CD4-positive, alpha-beta T cell treated with Interleukin-12 subunit alpha and Interleukin-12 subunit beta, for 1 hour (primary cell): ENCODE measurements at places on chromosomes 16 and 17.

GRCh38 chr16:86457501-86458148 lies 52.7 kb upstream of the FOXF1 start:
- DNase-seq, result no peak

DNA sequence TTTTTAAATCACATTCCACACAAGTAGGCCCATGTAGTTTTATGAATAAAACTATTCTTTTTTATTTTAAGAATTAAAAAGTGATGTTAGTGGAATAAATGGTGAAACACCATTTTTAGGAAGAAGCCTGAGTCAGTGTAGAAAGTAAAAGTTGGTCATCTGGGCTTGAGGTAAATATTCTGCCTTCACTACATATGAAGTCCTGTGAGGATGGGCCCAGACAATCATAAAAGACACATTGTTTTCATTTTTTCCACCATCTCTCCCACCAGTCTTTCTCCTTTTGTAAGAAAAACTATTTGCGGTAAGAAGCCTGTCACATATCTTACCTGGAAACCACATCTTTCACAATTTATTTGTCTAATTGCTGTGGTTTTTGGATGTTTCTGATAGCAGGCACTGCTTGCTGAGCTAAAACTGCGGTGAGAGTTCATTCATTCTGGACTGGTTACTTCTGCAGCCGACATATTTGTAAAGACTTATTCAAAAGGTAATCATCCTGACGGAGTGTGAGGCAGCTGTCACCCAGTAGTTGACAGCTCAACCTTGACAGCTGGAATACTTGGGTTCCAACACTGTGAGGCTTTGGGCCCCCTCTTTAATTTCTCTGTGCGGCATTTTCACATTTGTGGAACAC lies 10.6 kb upstream of the RFFL start:
- peak; percentile 40 for DNase-seq

DNA sequence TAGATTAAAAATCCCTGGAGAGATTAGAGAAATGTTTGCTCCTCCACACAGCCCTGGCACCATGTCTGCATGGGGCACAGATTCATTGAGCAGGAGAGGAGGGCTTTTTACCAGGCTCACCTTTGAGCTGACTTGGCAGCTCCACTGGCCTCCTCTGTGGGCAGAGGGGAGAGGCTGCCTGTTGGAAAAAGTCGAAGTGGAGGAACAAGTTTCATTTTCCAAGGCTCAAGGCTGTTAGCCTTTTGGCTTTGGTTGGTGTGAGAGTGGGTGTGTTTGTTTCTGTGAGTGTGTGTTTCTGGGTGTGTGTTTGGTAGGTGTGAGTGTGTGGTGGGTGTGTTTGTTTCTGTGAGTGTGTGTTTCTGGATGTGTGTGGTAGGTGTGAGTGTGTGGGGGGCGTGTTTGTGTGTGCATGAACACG lies 5.6 kb downstream of the TMEM238L start:
- no peak for DNase-seq

DNA sequence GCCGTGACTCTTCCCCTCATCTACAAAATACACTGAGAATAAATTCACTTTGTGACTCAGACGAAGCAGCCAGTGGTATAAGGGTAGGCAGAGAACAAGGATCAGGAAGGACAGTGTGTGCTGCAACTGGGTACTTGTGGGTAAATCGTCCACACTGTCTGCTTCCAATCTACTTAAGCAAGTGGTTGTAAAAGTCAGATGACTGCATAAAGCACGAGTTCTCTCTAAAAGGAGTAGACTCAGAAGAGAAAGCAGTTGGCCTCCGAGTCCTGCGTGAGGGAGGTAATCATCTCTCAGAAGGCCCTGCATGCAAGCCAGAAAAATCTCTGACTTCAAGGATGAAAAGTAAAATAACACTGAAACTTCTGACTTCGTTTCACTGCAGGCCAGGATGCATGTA lies 43.1 kb downstream of the ANKFY1 start:
- DNase-seq, result no peak

DNA sequence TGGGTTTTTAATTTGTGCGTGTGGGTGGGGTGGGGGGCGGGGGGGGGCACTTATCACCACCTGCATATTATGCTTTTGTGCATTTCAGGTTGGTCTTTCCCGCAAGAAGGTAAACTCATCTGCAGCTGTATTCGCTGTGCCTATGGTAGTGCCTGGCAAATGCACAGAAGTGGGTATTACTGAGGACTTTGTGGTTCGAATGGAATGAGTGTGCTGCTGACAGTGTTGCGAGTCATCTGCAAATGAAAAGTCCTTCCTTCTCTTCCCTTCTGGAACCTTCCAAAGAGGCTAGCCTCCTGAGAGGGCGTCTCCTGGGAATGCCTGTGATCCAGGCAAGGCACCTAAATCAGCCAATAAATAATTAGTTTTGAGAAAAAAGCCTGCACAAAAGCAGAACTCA lies 532.9 kb downstream of the MAF start:
- no peak for DNase-seq

DNA sequence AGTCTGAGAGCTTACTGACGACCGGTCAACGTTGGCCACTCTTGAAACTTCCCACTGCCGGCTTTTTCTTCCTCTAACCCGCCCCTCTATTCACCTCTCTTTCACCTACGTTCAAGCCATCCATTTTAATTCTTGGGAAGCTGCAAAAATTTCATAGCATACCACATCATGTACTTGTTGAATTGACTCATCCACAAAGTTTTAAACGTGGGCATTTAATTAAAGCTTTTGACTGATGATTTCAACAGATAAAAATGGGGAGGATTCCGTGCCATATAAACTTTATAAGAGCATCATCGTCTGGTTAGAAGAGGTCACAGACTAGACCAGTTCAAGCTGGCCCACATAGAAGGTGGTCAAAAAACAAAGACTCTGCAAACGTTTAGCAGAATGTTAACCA lies 22.5 kb downstream of the VPS53 start:
- DNase-seq, result no peak

DNA sequence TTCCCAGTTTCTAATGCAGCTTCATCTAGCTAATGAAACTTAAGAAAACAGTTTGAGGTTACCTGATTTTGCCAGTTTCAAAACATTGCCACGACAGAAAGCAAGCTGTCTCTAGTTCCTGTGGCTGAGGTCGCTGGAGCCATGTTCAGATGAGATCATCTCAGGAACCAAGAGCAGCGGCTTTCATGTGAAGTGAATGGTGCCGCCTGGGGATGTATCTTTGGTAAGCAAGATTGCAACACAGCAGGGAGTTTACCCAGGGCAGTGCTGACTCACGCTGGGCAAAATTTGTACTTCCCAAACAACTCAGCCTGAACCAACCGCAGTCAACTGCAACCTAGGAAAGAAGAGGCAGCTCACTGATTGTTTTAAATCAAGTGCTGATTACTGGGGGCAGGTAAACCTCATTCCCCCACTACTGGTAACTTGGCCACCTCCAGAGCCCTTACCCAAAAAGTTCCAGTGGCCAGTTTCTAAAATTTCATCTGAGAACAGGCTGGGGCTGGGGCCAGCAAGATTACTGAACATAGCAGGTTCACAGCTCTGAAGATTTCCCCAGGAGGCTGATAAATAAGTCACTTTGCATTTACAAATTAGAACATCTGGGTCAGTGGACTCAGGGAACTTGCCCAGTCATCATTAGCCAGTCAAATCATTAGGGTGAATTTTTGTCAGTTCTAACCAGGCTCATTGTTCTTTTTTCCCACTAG lies at the start of gene RFFL:
Gene RFFL, minus strand, starts transcription at position 194 of the 710 bp plus-strand sequence. CDS start 37,154 bp downstream, outside the sequence.
- DNase-seq, result peak; percentile 90

- no peak for DNase-seq
Measured at GRCh38 chr16:74997042-74997491, 1.8 kb upstream of the ZNRF1 start.

- DNase-seq, result no peak
Measured at GRCh38 chr17:80416260-80416939, 1.4 kb downstream of the ENDOV start.

DNA sequence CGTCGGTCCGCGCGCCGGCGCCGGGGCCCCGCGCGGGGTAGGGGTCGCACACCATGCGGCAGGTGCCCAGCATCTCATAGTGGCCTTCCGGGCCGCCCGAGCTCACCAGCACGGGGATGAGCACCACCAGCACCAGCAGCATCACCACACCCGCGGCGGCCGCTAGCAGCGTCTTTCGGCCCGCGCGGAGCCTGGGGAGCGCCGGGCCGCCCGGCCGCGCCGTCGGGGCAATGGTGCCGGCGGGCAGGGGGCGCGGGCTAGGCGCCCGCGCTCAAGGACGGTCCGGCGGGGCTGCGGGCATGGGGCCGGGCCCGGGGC lies 237 bp downstream of the C1QL1 start:
- DNase-seq, result no peak

DNA sequence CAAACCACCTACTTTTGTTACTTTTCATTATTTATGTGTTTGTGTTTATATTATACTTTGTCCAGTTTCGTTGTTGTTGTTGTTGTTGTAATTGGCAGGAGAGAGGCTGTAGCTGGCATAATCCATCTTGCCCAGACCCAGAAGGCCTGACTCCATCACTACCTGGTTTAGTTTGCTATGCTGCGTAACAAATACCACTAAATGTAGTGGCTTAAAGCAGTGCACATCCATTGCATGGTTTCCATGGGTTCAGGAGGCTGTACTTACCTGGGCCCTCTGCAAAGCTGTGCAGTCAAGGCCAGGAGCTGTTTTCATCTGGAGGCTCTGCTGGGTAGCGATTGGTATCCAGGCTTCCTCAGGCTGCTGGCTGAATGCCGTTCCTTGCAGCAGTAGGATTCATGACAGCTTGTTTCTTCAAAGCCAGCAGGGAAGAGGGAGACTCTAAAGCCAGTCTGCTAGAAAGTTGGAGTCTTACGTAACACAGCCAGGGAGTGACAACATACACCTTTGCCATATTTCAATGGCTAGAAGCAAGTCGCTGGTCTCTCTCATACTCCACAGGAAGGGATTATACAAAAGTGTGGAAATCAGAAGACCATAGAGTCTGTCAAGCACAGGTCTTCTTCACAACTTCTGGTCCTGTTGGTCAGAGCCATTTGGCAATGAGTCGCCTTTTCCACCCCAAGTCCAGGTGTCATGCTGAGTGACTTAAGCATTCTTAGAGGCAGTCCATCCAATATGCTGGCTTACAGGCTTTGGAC lies 41.1 kb downstream of the TNRC6C start:
- DNase-seq, result no peak

DNA sequence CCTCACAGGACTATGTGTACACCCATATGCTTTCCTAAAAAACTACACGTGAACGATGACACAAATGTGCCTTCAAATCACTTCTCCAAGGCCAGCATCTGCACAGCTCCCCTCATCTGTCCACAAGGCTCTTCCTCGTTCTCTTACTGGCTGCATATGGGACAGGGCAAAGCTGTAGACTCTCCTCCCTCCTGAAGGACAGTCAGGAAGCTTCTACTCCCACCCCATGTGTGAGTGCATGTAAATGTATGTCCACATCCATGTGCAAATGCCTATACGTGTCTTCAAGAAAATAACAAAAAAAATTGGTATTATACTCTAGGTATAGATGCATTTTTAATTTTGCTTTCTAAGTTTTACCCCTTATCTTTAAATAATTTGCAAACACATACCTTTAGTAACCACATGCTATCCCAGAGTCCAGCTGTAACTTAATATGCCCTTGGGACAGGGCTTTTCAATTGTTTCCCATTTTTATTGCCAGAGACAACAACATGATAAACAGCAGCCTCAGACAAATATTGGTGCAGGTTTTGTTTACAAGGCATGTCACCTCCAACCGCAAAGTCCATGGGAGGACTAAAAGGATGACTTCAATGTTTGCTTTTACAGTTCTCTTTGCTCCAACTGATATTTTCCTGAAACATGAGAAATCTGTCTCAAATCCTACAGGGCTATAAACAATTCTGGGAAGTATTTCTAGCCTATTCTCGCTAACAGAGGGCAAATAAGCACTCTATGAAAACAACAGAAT lies 31.6 kb upstream of the FAAP100 start:
- DNase-seq, result no peak

- no peak for DNase-seq
Measured at GRCh38 chr17:5472511-5472910, 3.7 kb upstream of the DHX33 start.

- DNase-seq, result no peak
Measured at GRCh38 chr16:27302126-27302525, 11.6 kb upstream of the IL4R start.

- peak; percentile 23 for DNase-seq
Measured at GRCh38 chr17:58755577-58756245, at the start of gene PPM1E. TSS of gene PPM1E (plus strand) at chr17:58755854.

GRCh38 chr16:56190048-56190676 lies 1.1 kb upstream of the GNAO1 start:
- DNase-seq, result no peak

- DNase-seq, result no peak
Measured at GRCh38 chr16:86521236-86522197, 11.2 kb downstream of the FOXF1 start.

DNA sequence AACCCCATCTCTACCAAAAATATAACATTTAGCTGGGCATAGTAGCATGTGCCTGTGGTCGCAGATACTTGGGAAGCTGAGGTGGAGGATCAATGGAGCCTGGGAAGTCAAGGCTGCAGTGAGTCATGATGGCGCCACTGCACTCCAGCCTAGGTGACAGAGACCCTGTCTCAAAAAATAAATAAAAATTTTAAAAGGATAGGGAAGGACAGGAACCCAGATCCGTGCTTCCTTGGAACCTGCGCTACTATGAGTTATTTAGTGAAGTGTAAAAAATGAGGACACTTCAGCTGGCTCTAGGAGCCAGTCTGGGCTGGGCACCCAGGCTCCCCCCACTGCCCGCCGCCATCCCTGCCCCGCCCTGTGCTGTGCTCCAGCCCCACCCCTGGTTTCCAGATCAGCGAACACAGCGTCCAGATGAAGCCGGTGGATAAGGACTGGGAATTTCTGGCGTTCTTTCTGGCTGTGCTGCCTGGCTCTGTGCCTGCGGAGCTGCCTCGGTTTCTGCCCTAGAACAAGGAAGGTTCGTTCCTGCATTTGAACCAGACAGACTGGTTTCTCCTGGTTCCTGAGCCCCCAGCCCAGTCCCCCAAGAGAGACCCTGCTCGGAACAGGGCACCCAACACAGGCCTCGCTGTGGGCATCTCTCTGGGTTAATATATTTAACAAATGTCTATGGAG lies 18.5 kb downstream of the PLLP start:
- no peak for DNase-seq

DNA sequence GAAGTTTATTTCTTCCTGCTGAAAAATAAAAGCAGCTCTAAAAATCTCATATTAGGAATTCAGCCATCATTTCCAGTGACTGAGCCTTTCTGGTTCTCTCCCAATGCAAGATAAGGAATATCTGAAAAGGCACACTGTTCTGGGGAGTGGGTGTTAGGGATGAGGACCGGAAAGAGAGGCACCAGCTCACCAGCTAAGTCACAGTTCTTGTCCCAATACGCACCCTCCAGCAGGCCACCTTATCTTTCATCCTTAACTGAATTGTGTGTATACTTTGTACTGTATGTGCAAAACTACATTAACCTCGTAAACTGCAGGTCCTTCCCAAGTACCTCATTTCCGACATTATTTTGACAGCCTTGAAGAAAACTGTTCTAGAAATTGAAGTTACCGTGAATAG lies 11.0 kb downstream of the AMFR start:
- no peak for DNase-seq

- peak; percentile 35 for DNase-seq
Measured at GRCh38 chr16:69112285-69113129, 7.1 kb downstream of the HAS3 start.
